Right ventricle myocardium superior (tissue), 1 donor: ENCODE measurements at places on chromosomes 6 and 20. TPM values are rescaled to one million over a fixed set of nuclear protein-coding genes. Genes with fewer than 3 reads are reported as not detected.

DNA sequence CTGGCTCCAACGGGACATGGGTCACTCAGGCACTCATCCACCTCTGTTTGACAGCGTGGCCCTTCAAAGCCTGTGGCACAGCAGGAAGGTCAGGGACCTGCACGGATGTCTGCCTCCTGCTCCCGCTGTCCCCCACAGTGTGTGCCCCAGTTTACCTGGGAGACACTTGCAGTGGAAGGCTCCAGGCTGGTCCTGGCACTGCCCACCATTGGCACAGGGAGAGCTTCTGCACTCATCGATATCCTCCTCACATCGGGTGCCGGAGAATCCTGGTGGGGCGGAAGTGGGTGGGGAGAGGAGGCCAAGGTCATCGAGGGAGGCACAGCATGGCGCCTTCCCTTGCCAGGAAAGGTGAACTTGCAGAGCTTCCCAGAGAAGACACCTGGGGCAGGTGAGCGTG, 6.9 kb downstream of the NOTCH4 start:
- DNase-seq: no peak

DNA sequence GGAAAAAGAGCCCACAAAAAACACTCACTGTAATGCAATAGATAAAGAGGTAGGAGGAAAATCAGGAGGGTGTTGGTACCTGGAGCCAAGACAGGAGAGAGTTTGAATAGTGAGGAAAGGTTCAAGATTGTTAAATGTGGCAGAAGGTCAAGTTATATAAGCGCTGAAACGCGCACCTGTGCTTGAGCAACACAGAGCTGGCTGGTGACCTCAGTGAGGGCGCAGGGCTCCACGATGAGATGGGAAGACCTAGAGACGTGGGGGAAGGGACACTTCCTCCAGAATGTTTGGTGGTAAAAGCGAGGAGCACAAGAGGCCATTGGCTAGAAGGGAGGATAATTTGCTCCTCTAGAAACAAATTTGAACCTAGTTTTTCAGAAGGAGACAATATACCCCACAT, 4.2 kb upstream of the PPP1R14C start:
- no peak for DNase-seq

DNA sequence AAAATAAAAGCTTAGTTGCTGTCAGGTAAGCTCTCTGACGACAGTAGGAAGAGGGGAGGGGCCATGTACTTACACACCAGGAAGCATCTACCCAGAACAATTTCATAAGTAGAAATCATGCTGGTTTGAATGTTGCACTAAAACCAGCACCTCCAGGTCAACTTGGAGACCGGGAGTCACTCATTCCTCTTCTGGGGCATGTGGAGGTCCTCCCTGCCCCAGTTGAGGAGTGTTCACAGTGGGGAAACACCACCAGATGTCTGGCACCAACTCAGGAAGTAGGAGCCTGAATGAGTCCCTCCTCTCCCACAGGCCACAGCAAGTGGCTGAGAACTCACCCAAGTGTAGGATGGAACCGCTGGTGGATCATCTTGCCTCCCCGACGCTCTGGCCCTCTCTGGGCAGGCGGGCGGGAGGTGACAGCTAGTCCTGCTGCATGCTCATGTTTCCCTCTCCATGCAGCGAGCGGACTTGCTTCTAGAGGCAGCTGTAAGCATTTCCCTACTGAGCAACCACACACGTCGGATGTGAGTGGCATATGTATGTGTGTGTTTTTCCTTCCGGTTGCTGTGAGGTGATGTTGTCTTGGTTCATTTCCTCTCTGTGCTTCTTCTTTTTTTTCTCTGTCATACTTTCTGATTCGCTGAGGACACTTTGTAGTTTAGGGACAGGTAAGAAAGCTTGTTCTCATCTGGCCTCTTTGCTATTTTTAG, 149.5 kb upstream of the NEDD9 start:
- peak; percentile 50 for DNase-seq

- DNase-seq: peak; percentile 61
Observed at GRCh38 chr6:37005061-37005810, at the start of gene FGD2. FGD2 (plus strand) TSS chr6:37005655; CDS start chr6:37005818, 163 bp downstream.

GRCh38 chr20:37202267-37202943, 23.1 kb upstream of the MROH8 start:
- no peak for DNase-seq

DNA sequence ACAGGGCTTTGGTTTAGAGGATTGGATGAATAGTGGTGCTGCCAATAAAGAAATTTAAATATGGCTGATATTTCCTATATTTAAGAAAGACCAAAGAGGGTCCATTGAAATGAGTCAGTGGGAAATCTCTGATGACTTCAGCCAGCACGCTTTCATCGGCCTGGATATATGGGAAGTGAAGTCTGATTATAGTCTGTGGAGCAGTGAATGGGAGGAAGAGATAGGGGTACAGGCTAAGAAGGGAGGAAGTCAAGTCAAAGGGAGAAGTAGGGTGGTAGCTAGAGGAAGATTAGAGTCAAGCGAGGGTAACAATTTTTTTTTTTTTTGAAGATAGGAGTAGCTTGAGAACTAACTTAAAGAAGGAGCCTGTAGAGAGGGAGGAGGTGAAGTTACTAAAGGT, 22.7 kb downstream of the SLC16A10 start:
- DNase-seq: no peak

DNA sequence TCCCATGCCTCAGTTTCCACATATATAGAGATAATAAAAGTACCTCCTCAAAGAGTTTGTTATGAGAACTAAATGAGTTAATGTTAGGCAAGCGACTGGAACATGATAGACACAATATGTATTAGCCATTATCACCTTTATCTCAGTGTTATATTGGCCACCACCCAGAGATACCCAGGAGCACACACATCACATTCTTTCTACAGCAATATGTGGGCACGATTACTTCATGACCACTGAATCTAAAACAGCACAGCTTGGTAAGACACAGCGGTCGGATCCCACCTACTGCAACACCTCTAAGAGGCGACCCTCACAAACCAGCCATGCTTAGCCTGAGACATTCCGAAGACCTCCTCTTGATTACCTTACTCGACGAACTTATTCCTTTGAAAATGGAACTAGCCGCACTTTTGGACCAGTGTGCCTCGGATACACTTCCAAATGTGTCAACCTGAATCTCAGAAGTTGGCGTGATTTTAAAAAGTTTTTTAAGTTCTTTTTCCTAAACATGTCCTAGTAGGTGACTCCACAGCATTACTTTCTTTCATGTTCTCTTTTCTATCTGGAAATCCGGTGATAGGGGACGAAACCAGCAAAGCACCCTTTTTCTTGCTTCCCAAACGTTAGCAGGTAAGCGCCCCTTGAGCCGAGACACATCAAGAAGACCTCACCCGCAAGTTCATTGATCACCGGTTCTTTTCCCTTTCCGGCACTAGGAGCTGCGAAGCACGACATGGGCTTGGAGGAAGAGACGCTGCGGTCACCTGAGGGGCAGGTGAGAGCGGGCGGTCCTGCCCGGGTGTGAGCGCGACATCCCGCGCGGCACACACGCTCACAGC, 923 bp downstream of the GMDS start:
- DNase-seq: no peak

ZC3H12D gene
- 0.51 TPM for total RNA-seq

DNA sequence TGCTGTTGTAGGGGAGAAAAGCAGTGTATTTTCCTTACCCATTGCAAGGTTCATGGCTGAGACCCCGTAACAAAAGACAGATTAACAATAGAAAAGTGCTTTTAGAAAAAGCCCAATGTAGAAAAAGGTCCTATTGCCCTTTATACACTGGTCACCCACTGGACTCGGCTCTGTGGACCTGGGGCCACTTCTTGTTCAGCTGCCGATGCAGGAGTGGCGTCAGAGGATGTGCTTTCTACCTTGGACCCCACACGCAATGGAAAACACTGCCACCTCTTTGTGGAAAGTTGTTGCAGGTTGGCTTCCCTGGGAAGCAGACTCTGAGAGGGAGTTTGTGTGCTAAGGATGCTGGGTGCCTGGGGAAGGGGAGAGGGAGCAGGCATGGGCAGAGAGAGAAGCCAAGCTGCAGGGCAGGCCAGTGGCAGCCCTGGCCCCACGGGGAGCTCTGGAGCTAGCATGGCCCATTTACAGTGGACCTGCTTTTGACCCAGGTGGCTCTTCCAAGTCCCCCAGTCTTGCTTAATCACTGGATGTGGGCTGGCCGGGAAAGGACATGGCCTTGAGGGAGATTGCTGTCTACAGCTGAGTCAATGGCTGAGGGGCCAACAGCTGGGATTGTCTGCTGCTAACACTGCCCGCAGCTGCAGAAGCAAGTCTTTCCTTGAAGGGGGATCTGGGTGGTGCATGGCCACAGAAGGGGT, 142.9 kb downstream of the CDC5L start:
- no peak for DNase-seq

XRN2 gene
- total RNA-seq: 31.7 TPM

ME1 gene
- total RNA-seq: 24.7 TPM

- DNase-seq: no peak
Observed at GRCh38 chr6:36760685-36761435, 63.2 kb downstream of the RAB44 start.

GRCh38 chr20:34110745-34111641, 1.1 kb downstream of the EIF2S2 start:
- no peak for DNase-seq

DNA sequence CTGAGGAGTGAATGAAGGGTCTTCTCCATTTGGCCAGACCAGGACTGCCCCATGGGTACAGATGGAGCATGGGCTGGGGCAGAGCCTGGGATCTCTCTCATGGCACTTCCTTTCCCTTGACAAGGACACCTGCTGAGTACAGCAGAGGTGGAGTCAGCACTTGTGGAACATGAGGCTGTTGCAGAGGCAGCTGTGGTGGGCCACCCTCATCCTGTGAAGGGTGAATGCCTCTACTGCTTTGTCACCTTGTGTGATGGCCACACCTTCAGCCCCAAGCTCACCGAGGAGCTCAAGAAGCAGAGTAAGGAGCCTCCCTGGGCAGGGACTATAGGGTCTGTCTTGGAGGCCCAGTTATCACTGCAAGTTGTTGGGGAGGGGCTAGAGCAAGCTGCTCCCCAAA, 29.6 kb downstream of the GSS start:
- DNase-seq: no peak

- peak; percentile 82 for DNase-seq
Observed at GRCh38 chr6:33080127-33081089, 4.6 kb downstream of the HLA-DPB1 start.

DNA sequence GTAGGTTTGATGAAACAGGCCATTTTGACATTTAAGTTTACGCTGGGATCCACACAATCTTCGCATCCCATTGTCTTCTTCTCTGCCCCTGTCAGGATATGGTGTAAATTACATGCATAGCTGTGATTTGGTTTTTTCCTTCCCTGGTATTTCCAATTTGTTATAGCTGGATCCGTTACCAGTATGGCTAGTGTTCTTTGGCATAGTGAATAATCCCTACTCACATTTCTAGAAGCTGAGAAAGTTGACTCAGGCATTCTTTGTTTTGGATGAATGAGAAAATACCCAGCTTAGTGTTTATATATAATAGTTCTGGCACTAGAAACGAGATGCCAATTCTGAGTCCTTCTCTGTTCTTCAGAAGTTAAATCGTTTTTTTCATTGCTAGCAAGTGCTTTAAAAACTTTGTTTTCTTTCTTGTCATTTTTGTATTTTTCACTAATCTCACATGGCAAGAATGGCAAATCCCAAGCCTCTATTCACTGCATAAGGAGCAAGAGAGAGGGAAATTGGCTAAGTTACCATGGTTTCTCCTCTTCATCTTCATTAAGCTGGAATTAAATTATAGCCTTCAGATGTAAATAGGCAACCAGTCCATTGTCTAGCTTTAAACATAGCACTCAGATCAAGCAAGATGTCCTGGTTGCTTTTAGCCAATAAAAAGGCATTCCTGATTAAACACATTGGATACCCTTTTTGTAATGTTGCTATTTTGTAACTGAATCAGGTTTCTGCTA, 91.9 kb upstream of the LAMP5 start:
- DNase-seq: no peak

DNA sequence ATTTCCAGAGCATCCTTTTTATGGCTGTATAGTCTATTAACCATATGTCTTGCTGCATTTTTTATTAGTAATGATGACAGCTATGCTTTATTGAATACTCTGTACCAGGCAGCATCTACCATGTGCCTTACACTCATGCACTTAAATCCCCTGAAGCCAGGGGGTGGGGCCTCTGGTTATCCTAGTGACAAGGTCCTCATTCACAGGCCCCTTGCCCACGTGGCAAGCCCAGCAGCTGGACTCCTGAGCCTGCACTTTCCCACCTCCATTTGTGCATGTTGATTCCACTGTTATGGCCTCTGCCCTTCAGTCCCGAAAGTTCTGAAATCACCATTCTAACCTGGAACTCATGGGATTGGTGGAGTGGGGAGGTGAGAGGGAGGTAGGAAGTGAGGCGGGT, 22.3 kb downstream of the ACTR5 start:
- no peak for DNase-seq

GRM1 gene
- total RNA-seq: 2.2 TPM

- DNase-seq: peak; percentile 21
Observed at GRCh38 chr20:717832-718231, 42.2 kb upstream of the SCRT2 start.

- DNase-seq: no peak
Observed at GRCh38 chr6:14051355-14051754, 66.2 kb upstream of the CD83 start.

GRCh38 chr6:150004101-150004782, 21.1 kb downstream of the RAET1L start:
- no peak for DNase-seq

DNA sequence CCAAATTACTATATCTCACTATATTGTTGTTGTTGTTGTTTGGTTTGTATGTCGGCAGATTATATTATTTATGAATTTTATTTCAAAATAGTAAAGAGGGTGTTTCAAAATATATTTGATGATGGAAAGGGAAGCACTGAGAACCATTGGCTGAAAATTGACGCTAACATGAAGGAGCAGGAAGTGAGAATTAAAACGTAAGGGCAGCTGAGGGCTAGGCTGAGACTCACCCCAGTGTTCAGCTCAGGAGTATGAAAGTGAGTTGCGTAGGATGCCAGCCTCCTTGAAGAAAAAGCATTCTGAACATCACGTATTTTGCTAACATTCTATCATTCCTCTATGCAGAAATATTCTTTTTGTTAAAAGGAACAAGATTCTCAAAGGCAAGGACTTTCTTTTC, 10.7 kb upstream of the IPCEF1 start:
- DNase-seq: no peak

- no peak for DNase-seq
Observed at GRCh38 chr6:47187893-47188587, 121.7 kb downstream of the TNFRSF21 start.

GRCh38 chr20:19673575-19673974, 84.5 kb upstream of the RIN2 start:
- DNase-seq: no peak

DNA sequence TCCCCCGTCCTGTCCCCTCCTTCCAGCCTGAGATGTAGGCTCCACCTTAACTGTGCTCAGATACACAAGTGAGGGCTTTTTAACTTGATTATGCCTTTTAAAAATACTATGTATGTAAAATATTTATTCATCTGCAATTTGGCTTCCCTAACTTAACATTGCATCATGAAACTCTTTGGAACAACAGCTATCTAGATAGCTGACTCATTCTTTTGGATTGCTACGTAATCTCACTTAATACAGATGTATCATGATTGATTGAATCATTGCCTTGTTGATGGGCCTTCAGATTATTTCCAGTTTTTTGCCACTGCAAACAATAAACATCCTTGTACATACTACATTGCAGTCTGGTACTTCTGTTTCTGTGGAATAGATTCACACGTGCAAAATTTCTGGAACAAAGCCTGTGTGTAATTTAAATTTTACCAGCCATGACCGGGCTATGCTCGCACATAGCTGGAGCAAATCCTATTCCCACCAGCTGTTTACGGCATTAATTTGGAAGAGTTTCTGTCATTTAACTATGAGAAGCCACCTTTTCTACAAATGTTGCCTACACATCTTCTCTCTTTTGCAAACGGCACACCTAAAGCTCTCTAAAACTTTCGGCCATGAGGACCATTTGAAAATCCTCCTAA, 6.5 kb downstream of the PRND start:
- DNase-seq: no peak
